ENCODE measurements at places on chromosomes 4 and X.

- no peak for DNase-seq
These were observed 42.0 kb downstream of the REELD1 start for GRCh38 chr4:146256328-146256727.

DNA sequence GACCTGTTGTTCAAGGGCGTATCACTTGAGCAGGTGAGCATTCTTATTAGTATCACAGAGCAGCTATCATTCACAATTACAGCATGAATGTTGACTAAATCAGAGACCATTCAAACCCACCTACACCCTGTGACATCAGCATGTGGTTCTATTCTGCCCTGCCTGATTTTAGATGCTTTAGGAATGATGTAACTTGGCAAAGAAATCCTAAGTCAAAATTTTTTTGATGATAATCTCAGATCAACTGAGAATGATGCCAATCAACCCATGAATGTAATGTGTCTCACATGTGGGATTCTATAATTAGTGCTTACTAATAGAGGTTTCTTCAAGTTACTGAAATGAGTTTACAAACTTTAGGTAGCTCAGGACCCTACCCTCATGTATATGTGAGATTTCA, 13.4 kb upstream of the CHIC2 start:
- no peak for DNase-seq

GRCh38 chr4:169652535-169652934, 32.2 kb downstream of the CLCN3 start:
- no peak for DNase-seq

DNA sequence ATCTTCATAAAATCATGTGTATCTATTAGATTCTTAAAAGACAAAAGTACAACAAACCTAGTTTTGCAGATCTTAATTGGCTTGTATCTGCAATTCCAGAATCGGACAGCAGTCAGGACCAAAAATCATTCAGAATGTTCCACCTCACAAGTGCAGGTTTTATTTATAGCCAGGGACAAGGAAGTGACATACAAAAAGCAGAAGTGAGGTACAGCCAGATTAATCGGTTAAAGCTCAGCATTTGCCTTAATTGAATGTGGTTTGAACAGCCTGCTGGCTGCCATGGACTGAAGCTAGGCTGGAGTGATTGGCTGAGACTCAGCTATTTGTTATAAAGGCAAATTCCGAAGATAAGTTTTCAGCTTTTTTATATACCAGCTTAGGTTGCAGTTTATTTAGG, 932.6 kb downstream of the C4orf33 start:
- DNase-seq, result no peak

- DNase-seq, result no peak
These were observed 637.6 kb downstream of the MID1IP1 start for GRCh38 chrX:39438603-39439602.

GRCh38 chr4:15366721-15367120, 61.1 kb upstream of the C1QTNF7 start:
- no peak for DNase-seq

GRCh38 chr4:112069110-112069509, 76.1 kb upstream of the FAM241A start:
- DNase-seq, result no peak

- DNase-seq, result no peak
These were observed 10.3 kb downstream of the PLCXD1 start for GRCh38 chrX:291411-291901.

DNA sequence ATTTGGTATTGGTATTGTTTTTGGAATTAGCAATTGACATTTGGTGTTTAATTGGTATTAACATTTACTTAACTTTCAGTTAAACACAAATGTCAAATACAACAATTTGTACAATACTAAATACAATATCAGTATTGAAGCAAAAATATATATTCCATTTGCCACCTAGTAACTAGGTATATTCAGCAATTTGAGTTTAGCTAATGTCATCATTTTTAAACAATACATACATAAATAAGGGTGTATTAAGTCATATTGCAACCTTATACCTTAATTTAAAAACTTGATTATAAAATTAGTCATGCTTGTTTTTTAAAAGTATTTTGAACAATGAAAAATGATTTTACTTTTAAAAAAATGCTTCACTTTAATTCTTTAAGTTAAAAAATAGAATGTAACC, 53.3 kb downstream of the FBXO8 start:
- no peak for DNase-seq

DNA sequence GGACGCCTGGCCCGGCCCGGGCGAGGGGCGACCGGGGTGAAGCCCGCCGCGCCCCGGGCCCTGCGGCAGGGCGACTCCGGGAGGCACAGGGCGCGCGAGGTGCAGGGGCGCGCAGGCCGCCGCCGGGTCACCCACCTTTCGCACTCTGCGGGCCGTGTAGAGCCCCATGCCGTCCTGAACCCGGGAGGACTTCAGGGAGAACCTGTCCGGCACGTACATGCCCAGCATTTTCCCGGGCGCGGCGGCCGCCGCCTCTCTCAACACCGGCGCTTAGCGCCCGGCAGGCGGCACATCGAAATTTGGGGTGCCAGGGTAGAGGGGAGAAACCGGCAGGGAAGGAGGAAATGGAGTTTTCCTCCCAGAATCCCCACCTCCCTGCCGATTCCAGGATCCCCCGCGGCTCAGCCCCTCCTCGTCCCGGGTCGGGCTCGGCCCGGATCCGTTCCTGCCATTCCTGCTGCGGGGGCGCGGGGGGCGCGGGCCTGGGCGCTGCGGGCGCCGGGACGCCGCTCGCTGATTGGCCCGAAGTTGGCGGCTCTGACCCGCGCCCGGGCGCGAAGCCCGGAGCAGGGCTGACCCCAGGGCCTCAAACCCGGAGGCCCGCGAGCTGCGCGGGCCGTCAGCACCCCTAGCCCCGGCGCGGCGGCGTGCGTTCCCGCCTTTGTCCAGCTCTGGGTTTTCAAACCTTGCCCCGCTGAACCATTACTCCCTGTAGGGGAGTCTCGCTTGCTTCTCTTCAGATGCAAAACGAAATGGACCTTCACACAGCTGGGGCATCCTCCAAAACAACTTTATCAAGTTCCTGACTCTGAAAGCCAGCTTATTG, at the start of gene PRDM5:
TSS of gene PRDM5 (minus strand) at position 346 of the 826 bp plus-strand sequence. CDS start at position 228, 118 bp downstream.
- DNase-seq, result no peak

DNA sequence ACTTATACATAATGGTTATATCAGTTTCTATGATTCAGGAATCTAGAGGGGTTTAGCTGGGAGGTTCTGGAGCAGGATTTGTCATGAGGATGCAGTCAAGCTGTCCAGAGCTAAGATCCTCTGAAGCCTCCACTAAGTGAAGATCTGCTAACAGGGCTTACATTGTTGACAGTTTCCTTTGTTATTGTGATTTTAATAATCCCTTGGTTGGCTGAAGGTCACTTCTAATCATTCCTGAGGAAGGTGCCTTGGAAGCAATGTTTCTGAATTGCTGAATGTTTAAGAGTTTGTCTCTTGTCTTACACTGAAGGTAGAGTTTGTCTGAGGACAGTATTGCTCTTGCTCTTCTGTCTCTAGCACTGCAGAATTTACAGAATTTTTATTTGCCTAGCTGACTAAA, 41.3 kb downstream of the BANK1 start:
- DNase-seq, result no peak

GRCh38 chrX:39616098-39616729, 481.5 kb downstream of the BCOR start:
- no peak for DNase-seq

GRCh38 chrX:139823806-139824205, 109.0 kb downstream of the ATP11C start:
- no peak for DNase-seq

GRCh38 chr4:7938609-7939376, 868 bp downstream of the AFAP1 start:
- no peak for DNase-seq

DNA sequence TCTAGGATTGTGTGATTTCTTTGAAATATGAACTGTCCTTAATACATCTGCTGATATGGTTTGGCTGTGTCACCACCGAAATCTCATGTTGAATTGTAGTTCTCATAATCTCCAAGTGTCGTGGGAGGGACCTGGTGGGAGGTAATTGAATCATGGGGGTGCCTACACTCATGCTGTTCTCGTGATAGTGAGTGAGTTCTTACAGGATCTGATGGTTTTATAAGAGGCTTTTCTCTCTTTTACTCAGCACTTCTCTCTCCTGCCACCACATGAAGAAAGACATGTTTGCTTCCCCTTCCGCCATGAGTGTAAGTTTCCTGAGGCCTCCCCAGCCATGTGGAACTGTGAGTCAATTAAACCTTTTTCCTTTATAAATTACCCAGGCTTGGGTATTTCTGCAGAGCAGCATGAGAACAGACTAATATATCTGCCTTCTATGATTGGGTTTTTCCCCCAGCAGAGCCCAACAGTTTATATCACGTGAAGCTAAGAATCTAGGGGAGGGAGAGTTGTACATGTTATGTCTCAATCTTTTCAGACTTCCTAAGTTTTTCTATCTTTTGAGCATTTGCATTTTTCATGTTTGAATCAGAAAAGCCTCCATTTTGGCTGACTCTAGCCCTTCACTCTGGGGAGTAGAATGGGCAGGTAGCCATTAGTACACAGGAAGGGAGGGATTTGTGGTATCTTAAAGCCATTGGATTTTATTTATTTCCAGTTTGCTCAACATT, 58.9 kb downstream of the PLAC1 start:
- no peak for DNase-seq

DNA sequence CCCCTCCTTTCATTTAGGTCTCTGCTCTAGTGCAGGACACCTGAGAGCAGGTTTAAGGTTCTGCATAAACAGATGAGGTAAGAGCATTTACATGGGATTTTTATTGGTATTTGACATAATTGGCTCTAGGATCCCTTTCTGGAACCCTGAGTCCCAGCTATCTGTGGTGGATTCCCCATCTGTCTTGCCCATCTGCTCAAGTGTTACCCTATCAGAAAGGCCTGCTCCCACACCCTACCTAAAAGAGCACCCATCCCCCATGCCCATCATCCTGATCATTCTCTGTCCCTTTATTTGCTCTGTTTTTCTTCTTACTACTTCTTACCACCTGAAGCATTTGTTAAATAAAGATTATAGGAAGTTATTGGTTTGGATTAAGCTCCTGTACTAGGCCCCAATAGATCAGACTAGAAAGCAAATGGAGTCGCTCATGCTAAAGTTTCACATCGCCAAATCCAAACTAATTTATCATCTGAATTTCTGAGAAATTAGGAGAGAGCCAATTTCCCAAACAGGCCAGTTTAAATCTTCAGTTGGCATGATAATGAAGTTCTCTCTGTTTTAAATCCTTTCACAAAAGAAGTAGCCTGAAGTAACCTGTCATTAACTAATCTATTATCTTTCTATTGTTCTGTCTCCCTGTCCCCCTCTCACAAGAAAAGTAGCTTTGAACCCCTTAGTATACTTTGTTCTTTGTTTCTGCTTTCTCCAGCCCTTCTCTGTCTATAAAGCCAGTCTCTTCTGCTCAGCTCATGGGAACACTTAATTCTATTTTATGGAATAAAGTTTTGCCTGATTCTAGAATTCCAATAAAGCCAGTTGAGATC, 178.6 kb downstream of the ZNF674 start:
- DNase-seq, result no peak

DNA sequence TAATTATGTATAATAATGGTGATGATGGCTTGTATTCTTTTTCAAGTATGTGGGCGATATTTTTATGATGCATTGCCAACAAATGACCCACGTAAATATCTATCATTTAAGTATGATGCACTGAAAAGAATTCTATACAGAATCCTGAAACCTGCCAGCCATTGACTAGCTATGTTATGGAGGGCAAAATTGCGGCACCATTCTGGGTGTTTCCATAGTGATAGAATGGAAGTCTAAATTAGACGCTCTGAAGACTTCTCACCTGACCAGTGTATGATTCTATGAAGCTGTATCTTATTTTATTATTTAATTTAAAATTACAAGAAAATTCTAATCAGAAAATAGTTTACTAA, 677 bp upstream of the CENPC start:
- no peak for DNase-seq

DNA sequence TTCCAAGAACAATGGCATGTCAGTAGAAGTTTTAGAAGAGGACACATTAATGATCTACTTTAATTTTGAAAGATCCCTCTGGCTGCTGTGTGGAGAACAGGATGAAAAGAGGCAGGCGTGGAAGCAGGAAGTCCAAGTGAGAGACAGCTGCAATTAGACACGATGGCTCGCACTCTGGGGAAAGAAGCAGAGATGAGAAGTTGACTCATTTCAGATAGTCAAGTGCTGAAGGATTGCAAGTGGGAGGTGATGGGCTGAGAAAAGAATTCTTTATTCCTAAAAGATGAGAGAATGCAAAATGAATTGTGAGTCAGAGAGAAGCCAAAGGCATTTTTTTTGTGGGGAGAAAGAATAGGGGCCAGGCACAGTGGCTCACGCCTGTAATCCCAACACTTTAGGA, 16.5 kb downstream of the RXFP1 start:
- no peak for DNase-seq

- peak; percentile 62 for DNase-seq
These were observed at the start of gene USP11 for GRCh38 chrX:47232803-47233332. USP11 (plus strand) TSS chrX:47233009; CDS start chrX:47233044, 35 bp downstream.

GRCh38 chr4:174847801-174848427, 18.9 kb upstream of the GLRA3 start:
- no peak for DNase-seq

DNA sequence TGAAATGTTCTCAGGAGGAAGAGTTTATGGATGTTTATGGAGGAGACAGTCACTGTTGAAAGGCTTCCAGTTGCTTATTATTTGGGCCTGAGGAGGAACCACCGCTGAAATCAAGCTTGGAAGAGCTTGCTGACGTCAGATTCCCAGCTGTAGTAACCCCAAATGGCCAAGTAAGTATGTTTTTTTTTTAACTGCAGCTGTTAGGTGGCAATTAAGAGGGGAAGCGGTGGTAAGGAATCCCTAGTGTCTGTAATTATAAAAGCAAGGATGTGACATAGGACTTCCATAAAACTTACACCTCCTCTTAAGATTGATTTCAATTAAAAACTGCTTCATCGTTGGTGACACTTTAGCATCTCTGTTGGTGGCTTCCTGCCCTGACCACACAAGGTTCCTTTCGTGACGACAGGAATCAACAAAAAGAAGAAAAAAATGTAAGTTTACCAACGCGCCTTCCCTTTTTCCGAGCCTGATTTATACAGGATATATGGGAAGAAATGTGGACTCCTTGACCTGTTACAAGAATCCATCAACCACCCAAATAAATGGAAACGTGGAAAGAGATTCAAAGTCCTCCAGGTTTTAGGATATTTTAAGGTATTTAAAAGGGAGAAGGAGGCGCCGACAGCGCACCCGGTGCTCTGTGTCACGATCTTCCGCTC, 884 bp downstream of the RELL1 start:
- DNase-seq, result no peak

DNA sequence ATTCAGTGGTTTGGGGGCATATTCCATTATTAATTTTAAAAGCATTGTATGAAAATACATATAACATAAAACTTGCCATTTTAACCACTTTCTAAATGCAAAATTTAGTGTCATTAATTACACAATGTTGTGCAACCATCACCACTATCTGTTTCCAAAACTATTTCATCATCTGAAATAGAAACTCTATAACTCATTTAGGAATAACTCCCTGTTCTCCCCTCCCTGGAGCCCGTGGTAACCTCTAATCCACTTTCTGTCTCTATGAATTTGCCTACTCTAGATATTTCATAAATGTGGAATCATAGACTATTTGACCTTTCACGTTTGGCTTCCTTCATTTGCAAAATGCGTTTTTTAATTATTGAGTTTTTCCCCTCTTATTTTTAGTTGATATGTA, 101.4 kb upstream of the GPC4 start:
- no peak for DNase-seq

- no peak for DNase-seq
These were observed 304.2 kb downstream of the TENM3 start for GRCh38 chr4:182547435-182547834.

- DNase-seq, result no peak
These were observed 49.5 kb downstream of the SUPT20HL2 start for GRCh38 chrX:24264383-24264782.

Data from C1 segment of cervical spinal cord (tissue), 14 donors.